Activated CD4-positive, CD25-positive, alpha-beta regulatory T cell treated with anti-CD3 and anti-CD28 coated beads, Interleukin-2, amount 50 U/mL, for 24 hours (primary cell): ENCODE measurements at places on chromosomes 1 and 21.
A peak's percentile ranks its signal among the peaks of the same experiment; 100 is the strongest.

DNA sequence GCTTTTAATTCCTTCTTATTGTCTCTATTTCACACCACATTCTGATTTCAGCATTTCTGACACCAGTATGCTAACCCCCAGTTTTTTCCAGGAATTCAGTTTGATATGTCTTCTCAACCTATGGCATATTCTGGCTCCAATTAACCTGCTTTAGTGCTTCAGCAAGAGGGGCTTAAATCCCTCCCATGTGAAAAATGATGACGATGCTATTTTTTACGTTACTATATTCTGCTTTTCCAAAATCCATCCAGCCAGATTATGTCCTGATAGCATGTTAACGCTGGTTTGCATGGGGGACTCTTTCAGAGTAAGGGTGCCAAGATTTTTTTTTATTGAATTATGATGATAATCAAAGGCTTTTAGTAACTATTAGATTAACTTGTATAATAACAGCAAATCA lies 163.3 kb upstream of the ADAMTS5 start:
- no peak for ATAC-seq

- no peak for ATAC-seq
These were observed 67.0 kb downstream of the ERO1B start for GRCh38 chr1:236214761-236215160.

GRCh38 chr1:247008406-247008799 lies 546 bp upstream of the ZNF695 start:
- ATAC-seq = no peak

- no peak for ATAC-seq
These were observed at the start of gene YOD1 for GRCh38 chr1:207051191-207051943. YOD1 (minus strand) TSS chr1:207051208; CDS start chr1:207051030, 178 bp downstream.

DNA sequence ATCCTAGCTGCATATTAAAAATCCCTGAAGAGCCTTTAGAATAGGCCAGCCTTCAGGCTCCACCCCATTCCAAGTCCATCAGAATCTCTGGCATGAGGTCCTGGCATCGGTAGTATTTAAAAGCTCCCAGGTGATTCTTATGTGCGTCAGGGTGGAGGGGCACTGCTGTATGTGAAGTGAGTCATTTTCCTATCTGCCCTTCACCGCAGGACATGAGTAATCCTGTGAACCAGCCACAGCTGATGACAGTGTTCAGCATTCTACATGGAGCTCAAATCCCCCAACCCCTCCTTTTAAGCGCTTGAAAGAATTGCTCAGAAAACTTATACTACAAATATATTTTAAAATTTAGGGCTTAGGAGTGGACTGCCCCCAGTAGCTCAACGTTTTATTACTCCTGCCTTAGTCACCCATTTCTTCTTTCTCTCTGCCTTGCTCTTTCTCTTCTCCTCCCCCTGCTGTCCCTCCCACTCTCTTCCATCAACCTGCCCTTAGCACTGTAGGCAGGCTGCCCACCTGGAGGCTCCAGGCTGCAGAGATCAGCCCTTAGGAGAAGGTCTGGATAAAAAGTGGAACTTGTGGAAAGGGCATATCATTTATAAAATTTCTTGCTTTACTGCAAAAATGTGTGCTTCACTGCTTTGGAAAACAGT lies 73.8 kb upstream of the ZNF281 start:
- ATAC-seq = peak; percentile 100

DNA sequence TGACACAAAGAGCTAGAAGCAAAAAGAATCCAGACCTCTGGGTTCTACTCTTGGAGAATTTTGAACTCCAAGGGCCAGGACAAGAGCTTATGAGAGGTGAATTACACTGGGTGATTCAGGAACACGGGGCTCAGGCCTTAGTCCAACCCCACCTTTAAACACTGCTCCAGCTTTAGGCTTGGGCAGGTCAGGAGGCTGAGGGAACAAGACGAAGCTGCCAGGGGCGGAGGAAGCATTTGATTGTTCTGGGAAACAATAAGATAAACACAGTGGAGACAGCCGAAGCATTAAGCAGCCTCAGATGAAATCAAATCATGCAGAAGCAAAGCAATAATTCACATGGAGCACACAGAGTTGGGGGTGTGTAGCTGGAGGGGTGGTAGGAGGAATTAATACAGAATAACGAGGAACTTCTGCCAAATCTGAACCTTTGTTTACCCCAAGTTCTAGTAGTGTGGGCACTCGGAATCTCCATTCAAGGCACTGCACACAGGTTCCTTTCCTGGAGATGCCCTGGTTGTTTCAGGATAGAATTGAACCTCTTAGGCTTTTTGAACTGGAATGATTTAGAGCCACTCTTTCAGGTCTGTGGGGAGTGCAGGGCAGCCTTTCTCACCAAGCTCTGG lies 93.2 kb downstream of the PLXNA2 start:
- ATAC-seq = no peak
